Fibroblast of lung (primary cell): ENCODE measurements at places on chromosomes 2 and 18. TPM values are rescaled to one million over a fixed set of nuclear protein-coding genes. Genes with fewer than 3 reads are reported as not detected.

SLC9A4 gene
- total RNA-seq, result not detected in 2 replicates

EMX1 gene
- total RNA-seq, result not detected in 2 replicates

REEP1 gene
- not detected in 2 replicates for total RNA-seq

CYS1 gene
- total RNA-seq, result 1.5 and 5.1 TPM in 2 replicates

KCNF1 gene
- 0.51 and 2.6 TPM in 2 replicates for total RNA-seq

ANKRD30B gene
- total RNA-seq, result under 0.01 and 0.33 TPM in 2 replicates

GPR155 gene
- total RNA-seq, result 4.4 and 6.4 TPM in 2 replicates

TYW5 gene
- 7.4 and 10.1 TPM in 2 replicates for total RNA-seq

KCNS3 gene
- total RNA-seq, result 1.3 and 6.3 TPM in 2 replicates

DNA sequence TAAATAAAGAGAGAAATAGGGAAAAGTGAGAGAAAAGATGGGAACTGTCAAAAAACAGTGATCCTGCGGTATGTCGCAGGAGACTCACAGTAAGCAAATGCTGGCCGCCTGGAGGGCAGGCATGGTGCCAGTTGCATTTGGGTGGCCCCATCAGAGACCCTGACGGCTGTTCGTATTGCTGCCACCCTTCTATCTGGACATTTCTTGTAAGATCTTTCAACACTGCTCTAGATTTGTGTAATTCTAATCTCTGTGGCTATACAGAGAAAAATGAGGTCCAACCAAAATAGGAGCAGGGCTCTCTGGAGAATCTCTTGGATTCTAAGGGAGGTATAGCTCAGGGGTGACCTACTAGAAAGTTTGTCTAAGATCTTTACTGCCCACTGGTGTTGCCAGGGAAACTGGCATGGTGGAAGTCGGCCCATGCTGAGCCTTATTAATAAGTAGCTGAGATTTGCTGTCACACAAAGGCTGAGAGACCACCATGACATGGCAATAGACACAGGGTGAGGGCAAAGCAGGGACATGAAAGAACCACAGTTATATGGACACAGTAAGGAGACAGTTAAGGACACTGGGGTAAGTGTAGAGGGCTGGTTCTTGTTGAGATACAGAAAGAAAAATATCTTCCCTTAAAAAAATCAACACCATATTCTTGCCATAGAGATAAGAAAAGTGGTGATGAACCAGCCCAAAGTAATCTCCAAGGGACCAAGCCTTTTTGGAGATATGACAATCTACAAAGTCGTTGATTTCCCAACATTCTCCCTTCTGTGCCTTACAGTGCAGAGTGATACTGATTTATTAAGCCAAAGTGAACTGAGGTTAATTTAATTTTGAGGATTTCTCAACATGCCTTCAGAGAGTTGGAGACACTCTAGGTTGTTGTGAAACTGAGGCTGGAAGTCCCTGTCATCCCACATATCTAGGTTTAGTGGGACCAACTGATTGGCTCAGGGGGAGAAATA is 26.4 kb upstream of the FZD7 start:
- no peak for DNase-seq

GRCh38 chr2:23837871-23838270 is 89.1 kb downstream of the ATAD2B start:
- DNase-seq, result no peak

DNA sequence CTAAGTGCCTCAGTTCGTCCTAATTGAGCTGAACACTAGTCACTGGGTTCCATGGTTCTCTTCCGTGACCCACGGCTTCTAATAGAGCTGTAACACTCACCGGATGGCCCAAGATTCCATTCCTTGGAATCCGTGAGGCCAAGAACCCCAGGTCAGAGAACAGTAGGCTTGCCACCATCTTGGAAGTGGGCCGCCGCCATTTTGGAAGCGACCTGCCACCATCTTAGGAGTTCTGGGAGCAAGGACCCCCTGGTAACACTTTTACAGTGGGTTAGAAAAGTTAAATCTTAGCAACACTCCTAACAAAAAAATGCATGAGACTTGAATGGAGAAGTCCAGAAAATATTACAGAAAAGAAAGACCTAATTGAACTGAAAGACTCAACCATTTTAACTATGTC is 84.5 kb downstream of the TMEM18 start:
- DNase-seq, result no peak

DNA sequence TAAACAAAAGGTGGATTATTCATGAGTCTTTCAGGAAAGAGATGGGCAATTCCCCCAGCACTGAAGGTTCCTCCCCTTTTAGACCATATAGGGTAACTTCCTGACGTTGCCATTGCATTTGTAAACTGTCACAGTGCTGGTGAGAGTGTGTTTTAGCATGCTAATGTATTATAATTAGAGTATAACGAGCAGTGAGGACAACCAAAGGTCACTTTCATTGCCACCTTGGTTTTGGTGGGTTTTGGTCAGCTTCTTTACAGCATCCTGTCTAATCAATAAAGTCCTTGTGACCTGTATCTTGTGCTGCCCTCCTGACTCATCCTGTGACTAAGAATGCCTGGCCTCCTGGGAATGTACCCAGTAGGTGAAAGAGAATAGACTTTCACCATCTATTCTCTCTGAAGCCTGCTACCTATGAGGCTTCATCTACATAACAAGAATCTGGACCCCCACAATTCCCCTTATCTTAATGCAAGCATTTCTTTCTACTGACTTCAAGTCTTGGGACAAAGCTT is 148.7 kb downstream of the CABLES1 start:
- DNase-seq, result peak; percentile 46

DNA sequence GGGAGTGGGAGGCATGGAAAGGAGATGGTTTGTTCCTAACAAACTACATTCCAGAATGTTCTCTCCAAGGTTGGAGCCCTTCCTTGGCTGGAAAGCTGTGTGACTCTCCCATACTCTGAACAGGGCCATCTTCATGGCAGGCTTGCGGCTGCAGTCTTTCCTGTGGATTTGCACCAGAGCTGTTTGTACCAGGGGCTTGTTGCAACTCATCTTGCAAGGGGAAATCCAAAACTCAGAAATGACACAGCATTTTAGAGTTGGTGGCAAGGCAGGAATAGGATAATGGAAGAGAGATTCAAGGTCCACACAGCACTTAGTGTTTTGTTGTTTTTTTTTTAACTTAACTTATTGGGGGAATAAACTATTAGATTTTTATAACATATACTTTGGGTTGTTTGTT is 73.7 kb upstream of the ZNF516 start:
- DNase-seq, result no peak

GRCh38 chr2:130393318-130393910 is 37.6 kb downstream of the PTPN18 start:
- no peak for DNase-seq

- DNase-seq, result no peak
Measured at GRCh38 chr2:224574423-224575084, 10.6 kb downstream of the CUL3 start.

- DNase-seq, result no peak
Measured at GRCh38 chr2:187011206-187011832, 162.3 kb upstream of the ZSWIM2 start.

- no peak for DNase-seq
Measured at GRCh38 chr2:44242904-44243303, 32.4 kb upstream of the SLC3A1 start.

GRCh38 chr18:65411061-65411460 is 339.8 kb upstream of the CDH7 start:
- DNase-seq, result no peak

DNA sequence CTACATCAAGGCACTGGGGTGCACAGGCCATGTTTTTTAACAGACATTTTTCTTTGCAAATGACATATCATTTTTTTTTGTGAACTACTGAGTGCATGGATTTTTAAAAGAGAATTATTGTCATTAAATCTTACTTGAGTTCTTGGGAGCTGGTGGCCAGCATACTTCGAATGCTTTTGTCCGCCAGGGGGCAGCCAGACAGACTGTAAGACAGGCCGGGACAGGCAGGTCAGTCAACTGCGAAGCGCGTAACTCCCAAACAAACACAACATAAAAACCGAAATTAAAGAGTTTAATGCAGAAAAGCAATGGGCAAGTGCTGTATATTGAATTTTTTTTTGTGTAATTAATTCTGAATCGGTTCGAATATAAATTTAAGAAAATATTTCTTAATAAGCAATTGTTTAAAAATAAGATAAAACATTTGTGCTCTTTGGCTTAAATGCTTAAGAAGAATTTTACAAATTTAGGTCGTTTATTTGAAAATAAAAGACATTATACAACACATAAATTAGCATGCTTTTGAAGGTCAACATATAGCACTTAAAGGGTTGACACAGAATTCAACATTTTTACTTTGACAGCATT is 142.2 kb upstream of the PXDN start:
- peak; percentile 74 for DNase-seq

GRCh38 chr18:79900610-79901570 is 50.6 kb downstream of the SLC66A2 start:
- no peak for DNase-seq

DNA sequence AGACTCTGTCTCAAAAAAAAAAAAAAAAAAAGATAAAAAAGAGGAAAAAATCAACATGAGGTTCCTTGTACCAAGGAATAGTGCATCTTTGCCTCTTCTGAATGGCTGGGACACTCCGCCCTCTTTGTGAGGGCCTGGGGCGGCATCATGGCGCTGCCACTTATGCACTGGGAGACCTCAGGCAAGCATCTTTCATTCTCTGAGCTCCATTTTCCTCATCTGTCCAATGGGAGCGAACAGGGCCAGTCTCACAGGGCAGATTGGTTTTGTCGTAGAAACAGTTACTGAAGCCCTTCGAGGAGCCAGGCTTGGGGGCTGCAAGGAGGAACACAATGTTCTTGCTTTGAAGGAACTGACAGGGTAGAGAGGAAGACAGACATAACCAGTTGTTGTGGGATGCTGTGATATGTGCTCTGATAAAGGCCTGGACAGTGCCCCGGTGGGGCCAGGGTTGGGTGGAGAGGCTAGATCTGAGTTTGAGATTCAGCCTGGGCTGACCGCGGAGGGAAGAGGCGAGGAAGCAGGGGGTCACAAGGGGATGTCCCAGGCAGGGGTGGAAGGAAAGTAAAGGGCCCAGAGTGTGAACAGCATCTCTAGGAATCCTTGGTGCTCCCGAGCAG is 14.1 kb downstream of the ZFP36L2 start:
- DNase-seq, result no peak

- no peak for DNase-seq
Measured at GRCh38 chr2:144434425-144435222, 85.3 kb downstream of the ZEB2 start.

DNA sequence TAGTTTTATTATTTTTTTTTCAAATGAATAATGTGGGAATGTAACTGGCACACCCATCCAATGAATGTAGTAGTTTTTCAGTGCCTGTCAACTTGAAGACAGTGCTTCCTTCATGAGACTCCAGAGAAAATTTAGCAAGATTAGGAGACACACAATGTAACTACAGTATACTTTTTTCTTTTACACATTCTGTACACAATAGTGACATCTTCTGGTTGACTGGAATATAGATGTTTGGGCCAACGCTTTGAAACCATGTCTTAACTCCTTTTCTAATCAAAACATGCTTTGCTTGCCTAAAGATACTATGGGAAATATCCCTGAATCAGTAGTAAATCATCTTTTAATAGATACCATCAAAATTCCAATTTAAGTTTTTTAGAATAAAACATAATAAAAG is 229.5 kb upstream of the ZC3H15 start:
- DNase-seq, result peak; percentile 66

GRCh38 chr18:2027016-2027415 is 544.3 kb downstream of the METTL4 start:
- DNase-seq, result peak; percentile 23

DNA sequence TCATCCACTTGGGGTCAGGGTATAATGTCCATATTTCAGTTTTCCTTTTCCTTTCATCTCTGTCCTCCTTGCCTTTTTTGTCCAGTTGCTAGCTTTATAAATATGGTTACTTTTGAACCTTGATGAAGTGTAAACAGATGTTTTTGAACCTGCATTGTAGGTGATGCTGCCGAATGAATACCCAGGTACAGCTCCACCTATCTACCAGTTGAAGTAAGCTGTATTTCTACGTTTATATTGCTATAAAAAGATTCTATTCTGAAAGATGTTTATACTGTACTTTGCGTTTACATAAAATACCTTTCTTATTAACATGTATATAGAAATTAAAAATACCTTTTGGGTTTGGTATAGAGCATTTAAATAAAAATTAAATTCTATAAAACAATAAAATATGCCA is 2.2 kb downstream of the IMPACT start:
- DNase-seq, result no peak

DNA sequence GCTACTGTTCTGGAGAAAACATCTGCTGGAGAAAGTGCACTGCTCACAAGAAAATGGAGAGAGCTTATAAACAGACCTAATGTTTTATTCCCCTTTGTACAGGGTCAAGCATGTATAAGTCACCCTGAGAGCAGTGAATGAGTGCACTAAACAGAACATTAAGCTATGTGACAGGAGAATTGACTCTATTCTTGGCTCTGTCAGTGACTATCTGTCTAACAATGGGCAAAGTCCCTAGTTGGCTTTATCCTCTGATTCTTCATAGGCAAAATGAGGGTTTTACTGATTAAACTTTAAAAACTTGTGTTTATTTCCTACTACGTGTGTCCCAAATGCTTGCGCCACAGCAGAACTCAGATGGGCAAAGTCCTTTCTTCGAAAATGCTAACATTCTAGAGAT is 655.1 kb upstream of the SLC39A10 start:
- no peak for DNase-seq

DNA sequence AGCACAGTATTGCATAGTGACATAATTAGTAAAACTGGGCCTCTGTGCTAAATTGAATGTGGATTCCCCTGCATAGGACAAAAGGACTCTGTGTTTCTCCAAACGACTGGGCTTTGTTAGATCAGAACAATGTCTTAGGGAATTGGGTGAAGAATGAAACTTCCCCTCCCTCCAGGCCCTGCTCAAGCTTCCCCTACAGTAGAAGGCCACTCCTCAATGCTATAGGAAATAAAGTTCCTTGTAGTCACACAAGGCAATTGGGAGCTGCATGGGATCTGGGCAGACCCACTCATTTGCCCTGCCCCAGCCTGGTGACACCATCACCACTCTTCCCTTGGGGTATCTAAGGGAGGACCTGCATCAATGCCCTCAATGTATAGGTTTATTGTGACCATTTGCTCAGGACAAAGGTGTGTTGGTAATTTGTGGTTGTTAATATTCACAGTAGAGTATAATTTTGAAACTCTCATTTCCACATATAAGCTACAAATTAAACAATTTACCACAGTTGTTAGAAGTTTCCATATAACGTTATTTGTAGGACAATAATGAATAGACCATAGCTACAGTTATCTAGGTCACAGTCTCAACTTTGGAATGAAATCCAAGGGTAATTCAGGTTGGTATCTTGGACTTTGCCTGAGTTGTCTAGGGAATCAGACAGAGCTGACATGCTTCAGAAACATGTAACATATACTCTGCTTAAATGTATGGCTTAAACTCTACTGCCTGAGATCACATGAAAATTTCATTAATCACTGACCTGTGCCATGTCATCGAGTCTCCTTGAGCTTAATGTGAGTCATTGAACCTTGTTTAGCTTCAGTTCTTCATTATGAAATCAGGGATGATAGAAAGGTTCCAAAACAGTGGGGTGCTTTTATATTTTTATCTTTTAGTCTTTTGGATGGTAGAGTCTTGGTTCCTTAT is 64.8 kb upstream of the DARS1 start:
- no peak for DNase-seq

- peak; percentile 27 for DNase-seq
Measured at GRCh38 chr18:2448565-2449151, 122.6 kb downstream of the METTL4 start.
